Spinal cord (tissue), 10 donors: ENCODE measurements at places on chromosomes 16 and 17. TPM values are rescaled to one million over a fixed set of nuclear protein-coding genes. Genes with fewer than 3 reads are reported as not detected.

Gene CCL7
- not detected for total RNA-seq

Gene KRTAP1-1
- total RNA-seq = not detected

Gene PRSS27
- total RNA-seq = 2.1 TPM

Gene FOXN1
- total RNA-seq = not detected

Gene SPSB3
- 55.5 TPM for total RNA-seq

Gene NOXO1
- 0.72 TPM for total RNA-seq

Gene HP
- total RNA-seq = 0.77 TPM

Gene HSD3B7
- total RNA-seq = 14.7 TPM

Gene TMED6
- not detected for total RNA-seq

- no peak for DNase-seq
Measured at GRCh38 chr16:19765860-19766553, 47.9 kb downstream of the IQCK start.

DNA sequence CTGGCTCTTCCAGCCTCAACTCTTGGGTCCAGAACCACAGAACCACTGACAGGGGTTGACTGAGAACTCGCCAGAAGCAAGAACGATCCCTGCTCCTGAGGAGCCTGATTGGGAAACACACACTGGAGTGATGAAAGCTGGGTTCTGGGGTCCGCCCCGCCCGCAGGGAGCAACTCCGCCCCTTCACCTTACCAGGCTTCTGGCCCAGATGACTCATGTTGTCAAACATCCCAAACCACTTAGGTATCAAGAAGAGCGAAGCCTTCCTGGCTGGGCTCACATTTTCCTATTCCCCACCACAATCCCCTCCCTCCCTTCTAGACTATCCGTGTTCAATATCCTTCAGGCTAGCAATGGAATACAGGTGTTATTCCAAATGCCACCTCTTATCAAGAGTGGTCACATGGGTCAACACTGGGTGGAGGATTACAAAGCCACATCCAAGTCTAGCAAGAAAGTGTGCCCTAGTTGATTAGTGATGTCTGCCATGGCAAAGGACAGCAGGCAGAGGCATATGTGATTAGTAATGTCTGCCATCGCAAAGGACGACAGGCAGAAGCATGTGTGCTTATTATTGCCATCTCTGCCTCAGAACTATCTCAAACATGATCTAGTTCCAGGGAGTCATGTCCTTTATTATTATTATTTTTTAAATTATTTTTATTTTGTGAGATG lies 70.5 kb downstream of the TIMM22 start:
- no peak for DNase-seq

- DNase-seq = no peak
Measured at GRCh38 chr17:41343029-41343428, 7.6 kb downstream of the KRT33A start.

GRCh38 chr16:73020409-73020884 lies 27.5 kb downstream of the ZFHX3 start:
- DNase-seq = no peak

DNA sequence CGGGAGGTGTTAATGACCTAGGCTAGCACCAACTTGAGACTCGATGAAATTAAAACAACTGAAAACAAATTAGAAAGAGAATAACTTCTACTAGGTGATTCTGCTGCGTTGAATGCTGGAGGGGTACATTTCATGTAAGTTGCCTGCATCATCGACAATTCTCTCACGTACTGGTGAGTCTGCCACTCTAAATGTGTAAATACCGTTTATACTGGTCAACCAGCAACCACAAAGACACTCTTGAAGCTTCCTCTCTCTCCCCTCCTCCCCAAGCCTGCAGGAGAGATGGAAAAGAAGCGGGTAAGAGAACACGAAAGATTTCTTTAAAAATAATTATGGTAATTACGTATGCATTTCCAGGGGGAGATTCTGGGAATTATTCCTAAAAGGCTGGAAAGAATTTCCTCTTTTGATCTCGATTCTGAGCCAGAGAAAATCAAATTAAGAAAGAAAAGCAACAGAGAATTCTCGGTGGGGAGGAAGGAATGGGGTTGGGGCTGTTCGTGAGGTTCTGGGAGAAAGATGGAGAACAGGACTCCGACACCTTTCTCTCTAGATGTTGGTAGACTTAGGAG lies 68.6 kb upstream of the MRTFB start:
- DNase-seq = peak; percentile 56

DNA sequence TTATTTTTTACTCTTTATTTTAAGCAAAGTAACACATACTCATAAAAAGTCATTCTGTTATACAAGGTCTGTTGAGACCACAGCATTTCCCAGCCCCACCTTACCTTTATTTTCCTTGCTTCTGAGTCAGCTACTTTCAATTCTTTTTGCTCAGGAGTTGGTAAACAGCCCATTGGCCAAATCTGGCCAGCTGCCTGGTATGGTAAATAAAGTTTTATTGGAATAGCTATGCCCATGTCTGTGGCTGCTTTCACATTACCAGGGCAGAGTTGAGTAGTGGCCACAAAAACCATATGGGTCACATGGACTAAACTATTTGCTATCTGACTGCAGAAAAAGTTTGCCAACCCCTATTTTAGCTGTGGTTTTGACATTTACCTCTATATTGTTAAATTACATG lies 3.4 kb upstream of the NSRP1 start:
- no peak for DNase-seq

GRCh38 chr17:74631468-74632450 lies 8.2 kb upstream of the CD300E start:
- DNase-seq = no peak

- no peak for DNase-seq
Measured at GRCh38 chr16:15031586-15031985, 24.3 kb downstream of the NTAN1 start.

- DNase-seq = no peak
Measured at GRCh38 chr16:88466175-88466862, 13.2 kb downstream of the ZFPM1 start.

GRCh38 chr17:82408288-82408937 lies 9.7 kb upstream of the HEXD start:
- DNase-seq = no peak

DNA sequence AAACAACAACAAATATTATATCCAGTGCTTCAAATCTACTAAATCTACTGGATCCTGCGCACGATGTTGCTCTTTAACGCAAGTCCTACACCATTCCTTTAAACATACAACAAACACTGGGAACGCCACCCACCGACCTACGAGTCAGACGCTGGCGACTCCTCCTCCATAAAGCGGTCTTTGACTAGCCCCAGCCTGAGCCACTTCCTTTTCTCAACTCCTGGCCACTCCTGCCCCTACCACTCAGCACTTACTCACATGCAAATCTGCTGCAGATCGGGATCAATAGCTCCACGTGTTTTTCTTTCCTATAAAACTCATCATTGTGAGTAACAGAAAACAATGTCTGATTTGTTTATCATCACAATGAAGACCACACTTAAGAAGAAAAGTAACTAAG lies 32.8 kb upstream of the MNT start:
- no peak for DNase-seq

DNA sequence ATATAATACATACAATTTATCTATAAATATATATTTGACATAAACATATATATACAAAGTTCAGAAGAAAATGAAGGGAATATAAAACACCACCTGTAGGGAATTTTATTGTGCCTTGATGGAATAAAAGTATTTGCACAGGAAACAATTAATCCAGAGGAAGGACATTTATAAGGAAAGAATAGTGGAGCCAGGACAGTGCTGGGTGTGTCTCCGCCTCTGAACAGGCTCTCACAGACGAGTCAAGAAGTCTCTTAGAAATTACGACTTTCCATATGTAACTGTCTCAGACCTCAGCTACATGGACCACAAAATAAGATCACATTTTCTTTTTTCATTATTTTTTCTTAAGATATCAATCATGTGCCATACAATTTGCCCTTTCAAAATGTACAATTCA lies 93.9 kb downstream of the TMEM114 start:
- no peak for DNase-seq

DNA sequence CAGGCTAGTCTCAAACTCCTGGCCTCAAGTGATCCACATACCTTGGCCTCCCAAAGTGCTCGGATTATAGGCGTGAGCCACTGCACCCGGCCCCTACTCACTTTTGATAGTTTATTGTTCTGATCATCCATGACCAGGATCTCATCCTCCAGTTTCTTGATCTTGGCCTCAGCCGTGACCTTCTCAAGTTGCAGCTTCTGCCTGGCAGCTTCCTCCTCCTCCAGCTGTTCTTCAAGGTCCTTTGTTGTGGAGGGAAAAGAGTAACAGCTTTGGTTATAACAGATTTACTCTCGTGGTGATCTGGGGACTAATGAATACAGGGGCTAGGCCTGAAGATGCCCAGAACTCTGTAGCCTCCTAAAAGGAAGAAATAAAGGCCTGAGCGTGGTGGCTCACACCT lies 89.9 kb downstream of the NDE1 start:
- no peak for DNase-seq

DNA sequence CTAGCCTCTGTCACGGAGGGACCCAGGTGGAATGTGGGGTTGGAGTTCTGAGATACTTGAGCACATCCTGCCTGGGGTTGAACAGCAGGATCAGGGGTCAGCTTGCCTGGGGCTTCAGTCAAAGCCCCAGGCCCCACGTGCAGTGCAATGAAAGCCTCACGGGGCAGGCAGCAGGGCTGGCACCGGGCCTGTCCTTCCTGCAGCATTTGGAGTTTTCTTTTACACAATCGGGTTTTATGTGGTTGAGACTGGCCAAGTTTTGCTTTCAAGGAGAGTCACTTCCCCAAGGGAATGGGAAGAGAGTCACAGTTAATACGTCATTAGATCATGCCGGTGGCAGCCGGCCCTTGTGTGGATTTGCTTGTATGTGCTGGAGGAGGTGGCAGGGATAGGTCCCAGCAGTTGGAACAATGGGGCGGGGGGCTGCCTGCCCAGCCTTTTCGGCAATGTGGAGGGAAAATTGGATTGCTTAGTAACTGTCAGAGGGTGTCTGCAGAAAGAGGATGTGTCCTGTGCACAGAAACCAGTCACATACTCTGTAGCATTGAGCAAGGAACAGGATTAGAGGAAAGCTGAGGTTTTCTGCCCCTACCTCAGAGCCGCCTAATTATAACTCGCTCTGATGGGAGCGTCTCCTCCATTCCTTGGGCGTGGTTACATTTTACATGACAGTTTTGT lies 4.5 kb downstream of the RMI2 start:
- peak; percentile 70 for DNase-seq

DNA sequence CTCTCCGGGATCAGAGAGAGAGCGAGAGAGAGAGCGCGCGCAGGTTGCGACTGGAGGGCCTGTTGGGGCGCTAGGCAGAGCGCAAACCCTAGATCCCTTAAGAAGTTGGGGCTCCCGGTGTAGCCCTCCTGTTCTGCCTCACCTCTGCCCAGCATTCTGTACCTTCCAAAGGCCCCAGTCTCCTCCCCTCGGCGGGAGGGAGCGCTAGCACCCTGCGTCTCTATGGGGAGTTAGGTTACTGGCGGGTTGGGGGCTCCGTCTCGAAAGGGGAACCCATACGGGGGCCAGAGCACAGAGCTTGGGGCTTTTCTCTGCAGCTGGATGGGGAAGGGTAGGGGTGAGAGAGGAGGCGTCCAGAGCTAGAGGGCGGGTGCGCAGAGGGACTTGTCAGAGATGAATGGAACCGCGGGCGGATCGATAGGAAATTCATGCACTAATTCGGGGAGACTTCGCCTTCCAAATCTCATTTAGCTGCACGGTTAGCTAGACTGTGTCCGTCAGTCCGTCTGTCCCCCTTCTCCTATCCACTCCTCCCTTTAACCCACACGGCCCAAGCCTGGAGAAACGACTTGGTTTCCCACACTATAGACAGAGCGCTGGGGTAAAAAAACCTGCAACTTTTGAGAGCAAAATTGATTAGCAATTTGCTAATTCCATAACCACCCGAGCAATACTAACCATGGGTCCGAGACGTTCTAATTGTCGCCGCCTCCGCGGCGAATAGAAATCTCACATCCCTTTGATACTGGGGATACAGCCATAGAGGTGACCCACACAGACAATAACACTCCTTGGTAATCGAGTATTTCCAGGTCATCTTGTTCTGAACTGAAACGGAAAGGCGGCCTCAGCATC lies 693 bp upstream of the HOXB4 start:
- peak; percentile 65 for DNase-seq

DNA sequence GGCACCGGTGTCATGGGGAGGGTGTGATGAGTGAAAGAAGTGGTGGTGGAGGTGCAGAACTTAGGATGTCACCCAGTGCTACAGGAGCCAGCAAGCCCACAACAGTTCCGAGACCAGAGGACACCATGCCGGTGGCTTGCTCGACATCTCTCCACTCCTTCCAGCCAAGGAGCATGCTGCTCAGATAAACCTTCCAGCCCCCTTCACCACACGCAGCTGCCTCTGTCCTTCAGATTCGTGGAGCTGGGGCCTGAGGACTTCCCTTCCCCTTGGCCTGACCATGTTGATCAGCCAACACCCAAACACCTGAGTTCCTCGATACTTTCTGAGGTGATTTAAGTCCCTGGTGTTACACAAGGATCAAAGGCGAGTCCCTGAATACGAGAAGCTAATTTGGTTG lies 188.8 kb upstream of the FOXF1 start:
- DNase-seq = no peak

GRCh38 chr17:57441270-57441600 lies 184.9 kb downstream of the MSI2 start:
- DNase-seq = no peak

DNA sequence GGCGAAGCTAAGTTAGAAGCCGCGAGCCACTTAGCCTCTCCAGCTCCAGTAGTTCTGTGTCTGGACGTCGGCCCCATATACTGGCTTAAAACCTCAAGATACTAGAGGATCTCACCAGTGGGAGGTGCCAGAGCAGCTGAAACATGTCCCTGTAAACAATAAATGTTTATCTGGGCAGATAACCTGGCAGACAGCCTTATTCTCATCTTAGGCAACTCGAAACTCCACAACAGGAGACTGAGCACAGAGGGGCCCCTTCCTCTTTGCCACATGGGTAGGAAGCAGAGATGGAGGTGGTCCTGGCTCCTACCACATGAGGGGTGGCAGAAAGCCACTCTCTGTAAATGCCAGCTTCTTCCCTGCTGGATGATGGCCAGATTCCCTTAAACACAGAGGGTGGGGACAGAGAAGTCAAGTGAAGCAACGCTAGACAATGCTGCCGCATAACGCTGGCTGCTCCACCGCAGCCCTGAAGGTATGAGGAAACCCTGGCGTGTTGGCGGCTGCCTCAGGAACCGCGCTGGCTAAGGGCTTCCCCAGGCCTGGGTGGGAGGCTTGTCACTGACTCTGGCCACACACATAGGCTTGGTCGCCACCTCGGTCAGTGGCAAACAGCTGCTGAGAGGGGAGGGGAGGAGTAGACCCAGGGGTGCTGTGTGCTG lies 67.9 kb downstream of the HIC1 start:
- DNase-seq = peak; percentile 47

DNA sequence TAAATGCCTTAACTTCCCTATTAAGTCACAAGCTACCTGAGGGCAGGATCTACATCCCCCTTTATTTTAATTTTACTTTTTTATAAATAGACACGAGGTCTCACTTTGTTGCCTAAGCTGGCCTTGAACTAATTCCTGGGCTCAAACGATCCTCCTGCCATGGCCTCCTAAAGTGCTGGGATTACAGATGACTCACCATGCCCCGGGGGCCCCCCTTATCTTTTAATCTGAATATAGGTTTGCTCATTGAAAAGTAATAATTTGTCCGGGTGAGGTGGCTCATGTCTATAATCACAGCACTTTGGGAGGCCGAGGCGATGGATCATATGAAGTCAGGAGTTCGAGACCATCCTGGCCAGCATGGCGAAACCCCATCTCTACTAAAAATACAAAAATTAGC lies 14.2 kb downstream of the ETV4 start:
- DNase-seq = no peak
